ENCODE measurements at places on chromosomes 7 and 10. TPM values are rescaled to one million over a fixed set of nuclear protein-coding genes. Genes with fewer than 3 reads are reported as not detected.
A peak's percentile ranks its signal among the peaks of the same experiment; 100 is the strongest.

DNA sequence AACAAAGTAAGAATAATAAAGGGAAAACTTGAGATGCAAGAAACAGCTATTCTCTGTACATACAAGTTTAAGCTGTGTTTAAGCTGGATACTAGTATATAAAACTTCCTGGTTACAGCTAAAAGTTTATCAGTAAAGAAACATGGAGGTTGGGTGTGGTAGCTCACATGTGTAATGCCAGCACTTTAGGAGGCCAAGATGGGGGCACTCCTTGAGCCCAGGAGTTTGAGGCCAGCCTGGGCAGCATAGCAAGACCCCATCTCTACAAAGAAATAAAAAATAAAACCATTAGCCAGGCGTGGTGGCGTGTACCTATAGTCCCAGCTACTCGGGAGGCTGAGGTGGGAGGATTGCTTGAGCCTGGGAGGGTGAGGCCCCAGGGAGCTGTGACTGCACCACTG, 3.2 kb downstream of the RSU1 start:
- peaks cover 31% of the 10 kb centered on the region for H3K36me3 ChIP-seq
- no peak overlapping the region for H3K4me3 ChIP-seq
- H3K4me1 ChIP-seq, result peaks cover 65% of the 10 kb centered on the region
- no peaks in the 10 kb centered on the region for H3K27me3 ChIP-seq
- DNase-seq, result peak; percentile 65

DNA sequence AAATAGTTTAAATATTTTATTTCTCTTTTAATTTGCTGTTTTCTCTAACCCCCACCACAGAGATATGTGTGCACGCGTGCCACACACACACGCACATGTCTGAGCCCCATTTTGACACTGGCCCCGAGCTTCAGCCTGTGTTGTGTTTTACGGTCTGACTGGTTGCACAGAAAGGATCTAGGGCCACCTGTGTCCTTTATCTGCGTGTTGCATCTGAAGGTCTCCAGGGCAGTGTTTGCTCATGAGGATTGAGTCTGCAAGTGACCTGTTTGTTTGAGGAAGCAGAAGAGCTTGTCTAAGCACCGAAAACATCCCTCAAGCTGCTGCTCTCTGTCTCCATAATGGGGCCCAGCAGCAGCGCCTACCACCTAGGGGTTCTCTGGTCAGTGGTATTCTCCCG, 266.4 kb upstream of the LYZL1 start:
- no peaks in the 10 kb centered on the region for H3K27me3 ChIP-seq
- H3K4me1 ChIP-seq, result no peaks in the 10 kb centered on the region
- no peak overlapping the region for H3K4me3 ChIP-seq

DNA sequence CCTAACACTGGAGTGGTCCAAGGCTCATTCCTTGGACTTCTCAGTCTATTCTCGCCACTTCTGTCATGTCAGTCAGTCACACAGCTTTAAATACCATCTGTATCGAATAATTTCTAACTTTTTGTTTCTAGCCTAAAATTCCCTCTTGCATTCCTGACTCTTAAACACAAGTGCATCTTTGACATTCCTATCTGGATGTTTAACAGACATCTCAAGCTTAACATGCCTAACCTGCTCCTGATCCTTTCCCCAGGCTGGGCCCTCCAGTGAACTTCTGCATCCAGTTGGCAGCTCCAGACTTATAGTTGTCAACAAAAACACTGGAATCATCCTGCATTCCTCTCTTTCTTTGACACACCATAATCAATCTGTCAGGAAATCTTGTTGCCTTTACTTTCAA, 4.5 kb upstream of the ABCB4 start:
- DNase-seq, result no peak
- peaks cover 16% of the 10 kb centered on the region for H3K27me3 ChIP-seq
- H3K27ac ChIP-seq, result no peak overlapping the region
- H3K4me1 ChIP-seq, result peaks cover 13% of the 10 kb centered on the region
- no peak overlapping the region for H3K4me3 ChIP-seq
- no peaks in the 10 kb centered on the region for H3K36me3 ChIP-seq

- no peak overlapping the region for H3K27ac ChIP-seq
- H3K27me3 ChIP-seq, result no peaks in the 10 kb centered on the region
- no peaks in the 10 kb centered on the region for H3K36me3 ChIP-seq
Measured at GRCh38 chr7:110669410-110669809, 421.5 kb upstream of the LRRN3 start.

DNA sequence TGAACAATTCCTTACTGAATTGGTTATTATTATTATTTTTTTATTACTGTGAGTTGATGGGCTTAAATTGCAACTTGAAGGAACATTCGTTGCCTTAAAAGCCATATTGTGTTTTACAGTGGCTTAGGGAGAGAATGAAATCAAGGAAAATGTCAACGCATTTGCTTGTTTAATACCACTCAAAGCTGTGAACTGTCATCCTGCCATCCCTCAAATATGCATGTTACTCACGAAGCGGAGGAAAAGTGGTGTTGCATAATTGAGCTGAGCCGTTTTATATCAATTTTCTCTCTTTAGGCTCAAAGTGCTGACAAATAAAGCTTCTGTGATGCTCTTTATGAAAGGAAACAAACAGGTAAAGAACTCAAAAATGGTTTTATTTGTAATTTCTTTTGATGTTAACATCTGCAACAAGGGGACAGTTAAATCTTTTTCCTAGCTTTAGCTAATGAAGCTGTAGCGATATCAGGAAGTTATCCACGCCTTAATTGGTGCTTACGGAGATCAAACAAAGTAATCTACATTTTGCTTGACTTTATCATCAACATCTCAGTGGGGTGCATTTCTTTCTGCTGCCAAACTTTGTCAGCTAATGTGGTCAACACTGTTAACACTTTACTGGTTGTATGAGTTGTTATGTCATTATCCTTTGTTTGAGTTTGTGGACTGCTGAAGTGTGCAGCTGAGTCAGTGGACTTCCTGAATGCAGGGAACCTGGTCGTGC, 33.1 kb downstream of the GLRX3 start:
- no peak for DNase-seq
- H3K36me3 ChIP-seq, result no peaks in the 10 kb centered on the region
- no peak overlapping the region for H3K4me3 ChIP-seq
- H3K27me3 ChIP-seq, result no peaks in the 10 kb centered on the region
- no peak overlapping the region for H3K27ac ChIP-seq

DNA sequence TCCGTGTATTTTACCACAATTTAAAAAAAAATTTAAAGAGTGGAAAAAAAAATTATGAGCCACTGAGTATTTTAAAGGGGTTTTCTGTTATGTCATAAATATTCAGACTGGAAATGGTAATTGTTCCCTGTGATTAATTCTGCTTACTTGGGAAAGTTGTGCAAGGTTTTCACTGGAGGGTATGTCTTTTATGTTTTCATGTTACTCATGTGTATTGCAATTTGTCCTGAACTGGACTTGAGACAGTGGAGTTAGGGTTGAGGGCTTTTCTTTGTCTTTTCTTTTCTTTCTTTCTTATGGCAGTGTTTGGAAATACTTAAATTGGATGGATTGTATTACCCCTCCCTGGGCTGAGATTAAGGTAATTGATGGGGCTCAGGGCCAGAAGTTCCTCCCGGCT, 257.7 kb downstream of the BAMBI start:
- H3K4me3 ChIP-seq, result no peak overlapping the region
- H3K27me3 ChIP-seq, result no peaks in the 10 kb centered on the region
- H3K27ac ChIP-seq, result no peak overlapping the region
- H3K4me1 ChIP-seq, result no peaks in the 10 kb centered on the region
- DNase-seq, result no peak

DNA sequence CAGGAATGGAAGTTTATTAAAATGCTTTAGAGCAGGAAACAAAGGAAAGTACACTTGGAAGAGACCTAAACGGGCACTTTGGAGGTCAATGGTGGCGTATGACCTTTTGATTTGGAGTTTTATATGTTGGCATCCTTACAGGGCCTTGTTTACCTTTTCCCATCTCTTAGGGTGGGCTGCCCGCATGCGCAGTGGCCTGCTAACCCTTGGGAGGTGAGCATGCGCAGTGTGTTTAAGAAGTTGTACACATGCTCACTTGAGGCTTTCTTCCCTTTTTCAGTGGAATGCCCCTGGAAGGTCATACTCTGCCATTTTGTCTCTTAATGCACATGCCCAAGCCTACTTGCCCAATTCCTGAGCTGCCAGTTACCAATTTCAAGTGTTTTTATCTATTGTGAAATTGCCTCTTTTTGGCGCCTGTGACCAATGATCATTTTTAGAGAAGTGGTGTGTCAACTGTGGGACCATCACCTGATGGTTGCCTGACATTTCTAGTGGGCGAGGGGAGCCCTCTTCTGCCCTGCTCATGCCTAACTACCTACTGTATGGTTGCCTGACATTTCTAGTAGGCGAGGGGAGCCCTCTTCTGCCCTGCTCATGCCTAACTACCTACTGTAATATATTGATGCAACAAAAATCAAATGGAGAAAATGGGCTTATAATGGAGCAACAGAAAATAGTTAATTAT, 138.0 kb downstream of the PPP1R9A start:
- no peaks in the 10 kb centered on the region for H3K36me3 ChIP-seq
- H3K27ac ChIP-seq, result no peak overlapping the region
- no peaks in the 10 kb centered on the region for H3K4me1 ChIP-seq
- DNase-seq, result no peak

GRCh38 chr10:86263209-86263608, 103.4 kb downstream of the GRID1 start:
- no peaks in the 10 kb centered on the region for H3K4me1 ChIP-seq
- H3K27ac ChIP-seq, result no peak overlapping the region
- H3K36me3 ChIP-seq, result no peaks in the 10 kb centered on the region
- peak; percentile 67 for DNase-seq
- peaks cover 5% of the 10 kb centered on the region for H3K27me3 ChIP-seq
- H3K4me3 ChIP-seq, result no peak overlapping the region

DNA sequence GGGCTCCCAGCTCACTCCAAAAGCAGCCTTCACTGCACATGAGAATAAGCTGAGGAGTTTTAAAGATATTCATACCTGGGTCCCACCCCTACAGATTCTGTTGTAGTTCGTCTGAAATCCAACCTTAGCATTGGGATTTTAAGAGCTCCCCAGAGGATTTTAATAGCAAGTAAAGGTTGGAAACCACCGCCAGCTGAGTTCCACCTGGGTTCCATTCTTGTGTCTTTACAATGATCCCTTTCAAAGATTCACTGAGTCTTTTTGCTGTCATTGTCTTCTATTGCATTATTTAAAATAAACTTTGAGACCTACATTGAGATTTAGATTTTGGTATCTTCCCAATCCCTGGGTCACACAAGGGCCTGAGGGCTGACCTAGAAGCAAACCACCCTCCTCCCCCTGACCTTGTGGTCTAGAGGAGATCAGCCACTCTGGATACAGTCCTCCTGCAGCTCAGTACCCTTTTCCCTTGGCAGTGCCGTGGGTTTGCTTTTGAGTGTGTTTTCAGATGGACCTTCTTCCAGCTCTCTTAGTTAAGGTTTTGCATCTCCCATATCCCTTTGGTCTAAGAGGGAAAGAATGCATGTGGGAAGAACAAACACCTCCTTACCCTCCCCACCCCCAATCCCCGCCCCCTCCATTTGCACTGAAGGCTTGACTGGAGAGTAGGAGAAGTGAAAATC, 22.6 kb upstream of the SIRT1 start:
- no peak overlapping the region for H3K4me3 ChIP-seq
- no peak overlapping the region for H3K27ac ChIP-seq
- no peaks in the 10 kb centered on the region for H3K36me3 ChIP-seq
- no peak for DNase-seq

FGL2 gene
- total RNA-seq, result 204 TPM

HYAL4 gene
- total RNA-seq, result not detected

AEBP1 gene
- 93.8 TPM for total RNA-seq

GPR26 gene
- not detected for total RNA-seq

Measured in spleen (tissue), 13 donors.